CD4-positive, alpha-beta T cell treated with Interleukin-21 for 1 hour (primary cell): ENCODE measurements at places on chromosomes 7 and 10.

- no peak for DNase-seq
Measured at GRCh38 chr7:18534481-18534880, 38.9 kb downstream of the HDAC9 start.

GRCh38 chr7:95660023-95660434 lies 63.7 kb upstream of the PDK4 start:
- DNase-seq = no peak

GRCh38 chr7:18469316-18469715 lies 26.2 kb upstream of the HDAC9 start:
- DNase-seq = no peak

GRCh38 chr7:36192053-36192824 lies 39.2 kb downstream of the EEPD1 start:
- DNase-seq = peak; percentile 15

- DNase-seq = no peak
Measured at GRCh38 chr10:22667093-22667480, 47.3 kb downstream of the PIP4K2A start.
